ENCODE measurements at places on chromosomes 6 and 20. TPM values are rescaled to one million over a fixed set of nuclear protein-coding genes. Genes with fewer than 3 reads are reported as not detected.

ENPP5 gene
- not detected for polyA plus RNA-seq

PROKR2 gene
- not detected for polyA plus RNA-seq

GRCh38 chr6:86526238-86526637 is 411.1 kb upstream of the HTR1E start:
- no peak for DNase-seq

- no peak for DNase-seq
Observed at GRCh38 chr6:1067346-1067745, 244.6 kb upstream of the FOXQ1 start.

DNA sequence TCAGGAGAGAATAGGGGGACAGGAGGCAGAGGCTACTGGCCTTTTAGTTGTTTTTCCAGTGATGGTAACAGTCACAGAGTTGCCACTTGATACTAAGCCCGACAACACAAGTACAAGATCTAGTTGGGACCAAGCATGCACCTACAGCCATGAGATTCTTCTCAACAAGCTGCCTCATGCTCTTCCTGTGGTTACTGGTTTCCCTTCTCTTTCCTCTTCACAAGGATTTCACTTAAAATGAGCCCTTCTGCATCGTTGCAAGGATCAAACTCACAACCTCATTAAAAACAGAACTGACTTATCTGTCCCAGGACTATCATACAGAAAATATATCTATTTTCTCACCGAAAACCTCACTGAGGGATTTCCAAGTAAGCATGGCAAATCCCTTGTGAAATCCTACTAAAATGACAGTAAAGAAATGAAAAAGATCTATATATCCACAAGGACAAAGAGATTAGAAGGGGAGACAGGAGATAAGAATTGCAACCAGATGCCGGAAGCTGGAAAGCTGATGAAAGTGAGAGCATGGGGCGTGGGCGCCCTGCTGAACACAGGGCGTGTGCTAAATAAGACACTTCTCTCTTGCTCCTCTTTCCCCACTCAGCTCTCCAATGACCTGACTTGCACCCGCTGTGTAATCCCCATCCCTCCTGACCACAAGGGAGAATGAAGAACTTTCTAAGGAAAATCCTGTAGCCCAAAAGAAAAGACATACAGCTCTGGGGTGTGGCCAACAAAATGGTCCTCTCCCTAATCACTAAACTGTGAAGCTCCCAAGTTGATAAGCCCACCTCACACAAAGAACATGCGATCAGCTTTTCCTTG is 13.4 kb downstream of the MTFR2 start:
- no peak for DNase-seq

DNA sequence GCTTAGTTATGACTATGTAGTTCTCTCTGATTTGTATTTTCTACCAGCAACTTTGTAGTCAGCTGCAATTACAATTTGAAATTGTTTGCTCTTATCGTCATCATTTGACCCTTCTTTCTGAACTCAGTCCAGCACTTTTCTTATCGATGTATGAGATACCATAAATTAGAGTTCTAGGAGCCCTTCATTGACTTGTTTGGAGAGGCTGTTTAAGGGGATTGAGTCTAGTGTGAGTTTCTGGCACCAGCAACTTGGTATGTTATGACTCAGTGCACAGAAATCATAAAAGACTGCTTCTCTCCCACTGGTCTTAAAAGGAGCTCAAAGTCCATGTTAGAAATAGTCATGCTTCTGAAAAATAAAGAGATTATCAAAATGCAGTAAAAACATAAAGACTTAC is 190.3 kb downstream of the TENT5A start:
- peak; percentile 29 for DNase-seq

- no peak for DNase-seq
Observed at GRCh38 chr6:32095338-32096086, 13.6 kb downstream of the TNXB start.

Data from A549 (cell line).